ENCODE measurements at places on chromosomes 4 and X.

GRCh38 chr4:6179362-6179761 is 21.0 kb downstream of the JAKMIP1 start:
- no peak for DNase-seq

GRCh38 chrX:139898334-139898733 is 34.5 kb downstream of the ATP11C start:
- DNase-seq = no peak

- no peak for DNase-seq
Measured at GRCh38 chr4:156725257-156725656, 246.3 kb downstream of the PDGFC start.

DNA sequence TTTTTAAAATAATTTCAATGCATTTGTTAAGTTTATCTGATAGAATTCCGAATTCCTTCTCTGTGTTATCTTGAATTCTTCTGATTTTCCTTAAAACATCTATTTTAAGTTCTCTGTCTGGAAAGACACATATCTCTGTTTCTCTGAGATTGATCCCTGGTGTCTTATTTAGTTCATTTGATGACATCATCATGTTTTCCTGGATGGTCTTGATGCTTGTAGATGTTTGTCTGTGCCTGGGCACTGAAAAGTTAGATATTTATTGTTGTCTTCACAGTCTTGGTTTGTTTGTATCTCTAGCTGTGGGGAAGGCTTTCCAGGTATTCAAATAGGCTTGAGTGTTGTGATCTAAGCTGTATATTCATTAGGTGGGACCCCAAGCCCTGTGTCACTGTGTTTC is 1028.8 kb downstream of the GLUD2 start:
- DNase-seq = no peak

GRCh38 chr4:102823897-102824296 is 3.5 kb downstream of the UBE2D3 start:
- no peak for DNase-seq

- no peak for DNase-seq
Measured at GRCh38 chrX:11530621-11531020, 135.1 kb downstream of the ARHGAP6 start.

GRCh38 chr4:20386906-20387305 is 135.2 kb downstream of the SLIT2 start:
- DNase-seq = no peak

DNA sequence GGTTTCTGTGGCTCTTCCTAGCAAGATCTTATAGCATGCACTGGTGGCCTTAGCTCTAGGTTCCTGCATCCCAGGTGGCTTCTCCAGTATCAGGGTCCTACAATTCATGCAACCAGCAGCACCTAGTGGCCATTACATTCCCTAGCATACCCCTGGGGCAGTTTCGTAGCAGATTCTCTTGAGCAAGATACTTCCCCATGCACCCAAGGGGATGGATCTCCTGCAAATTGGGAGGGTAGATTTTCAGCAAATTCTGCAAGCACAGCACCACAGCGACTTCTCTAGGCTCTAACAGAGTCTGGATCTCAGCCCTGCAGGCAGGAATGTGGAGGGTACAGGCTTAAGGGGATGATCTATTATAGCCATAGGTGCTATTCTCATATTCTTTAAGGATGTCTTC is 13.1 kb upstream of the SLC9B1 start:
- DNase-seq = no peak

DNA sequence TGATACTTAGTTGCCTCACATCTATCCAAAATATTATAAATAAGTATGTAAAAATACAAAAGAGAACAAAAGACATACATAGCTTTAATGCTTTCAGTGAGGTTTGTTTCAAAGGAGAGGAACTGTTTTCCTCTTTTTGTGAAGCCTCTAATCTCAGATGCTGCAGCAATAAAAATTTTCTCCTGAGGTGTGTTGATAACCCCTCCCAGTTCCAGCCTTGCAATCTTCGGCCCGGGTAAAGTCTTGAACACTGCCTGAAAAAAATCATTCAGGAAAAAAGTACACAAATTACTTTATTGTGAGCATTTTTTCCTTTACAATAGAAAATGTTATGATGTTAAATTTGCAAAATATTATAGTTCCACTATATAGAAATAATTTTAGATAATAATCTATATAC is 8.8 kb downstream of the BBS7 start:
- no peak for DNase-seq

GRCh38 chr4:145760176-145760575 is 80.2 kb downstream of the C4orf51 start:
- DNase-seq = no peak

DNA sequence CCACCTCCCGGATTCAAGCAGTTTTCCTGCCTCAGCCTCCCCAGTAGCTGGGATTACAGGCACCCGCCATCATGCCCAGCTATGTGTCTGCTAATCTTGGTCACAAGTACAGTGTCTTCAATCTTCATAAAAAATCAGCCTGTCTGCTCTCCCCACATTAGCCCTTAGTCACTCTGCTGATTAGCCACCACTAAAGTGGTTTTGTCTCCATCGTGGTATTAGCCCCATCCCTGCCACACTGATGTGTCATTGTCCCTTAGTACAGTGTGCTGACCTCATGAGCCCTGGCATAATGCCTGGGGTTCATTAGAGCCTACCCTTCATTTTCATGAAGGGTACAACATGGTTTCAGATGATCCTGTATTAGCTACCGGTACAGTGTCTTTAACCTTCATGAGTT is 49.9 kb downstream of the ZNF157 start:
- no peak for DNase-seq

- DNase-seq = no peak
Measured at GRCh38 chr4:86641516-86642090, 47.5 kb downstream of the PTPN13 start.

DNA sequence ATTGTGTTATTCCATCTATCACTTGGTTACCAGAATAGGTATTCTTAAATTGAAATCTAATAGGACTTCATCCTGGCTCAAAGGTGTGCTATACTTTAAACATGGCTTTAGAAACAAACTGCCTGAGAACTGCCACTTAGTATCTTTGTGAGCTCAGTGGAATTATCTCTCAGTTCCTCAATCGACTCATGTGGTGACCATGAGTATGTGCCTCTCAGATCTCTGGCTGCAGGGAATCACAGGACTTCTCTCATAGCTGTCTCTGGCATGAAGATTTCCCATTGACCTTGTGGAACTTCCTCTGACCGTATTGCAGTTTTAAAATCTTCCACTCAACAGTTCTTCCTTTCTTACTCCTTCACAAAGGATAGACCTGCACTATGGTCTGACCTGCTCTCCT is 681.9 kb upstream of the BOD1L1 start:
- no peak for DNase-seq

- DNase-seq = no peak
Measured at GRCh38 chr4:88010966-88011365, 3.5 kb downstream of the PKD2 start.

DNA sequence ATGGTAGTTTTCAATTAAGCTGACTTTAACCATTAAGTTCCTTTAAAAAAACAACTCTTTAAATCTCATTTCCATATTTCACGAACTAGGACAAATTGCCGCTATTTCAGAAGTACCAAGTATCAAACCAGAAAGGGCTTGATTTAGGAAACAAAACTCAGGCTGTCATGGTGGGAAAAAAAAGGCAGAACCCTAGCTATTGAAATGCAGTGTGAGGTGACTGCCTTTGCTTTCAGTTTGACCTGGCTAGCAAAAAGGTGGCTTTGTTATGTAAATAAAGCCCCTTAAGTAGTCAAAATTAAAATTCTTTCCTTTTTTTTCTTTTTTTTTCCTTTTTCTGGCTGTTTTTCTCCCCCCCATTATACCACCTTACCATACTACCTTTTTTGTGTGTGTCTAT is 40.6 kb upstream of the CYP2U1 start:
- DNase-seq = no peak

- no peak for DNase-seq
Measured at GRCh38 chr4:24570574-24571236, 13.6 kb downstream of the DHX15 start.

- DNase-seq = no peak
Measured at GRCh38 chr4:52358883-52359321, 300.2 kb downstream of the USP46 start.

- DNase-seq = no peak
Measured at GRCh38 chr4:22500831-22501714, 14.8 kb downstream of the ADGRA3 start.

DNA sequence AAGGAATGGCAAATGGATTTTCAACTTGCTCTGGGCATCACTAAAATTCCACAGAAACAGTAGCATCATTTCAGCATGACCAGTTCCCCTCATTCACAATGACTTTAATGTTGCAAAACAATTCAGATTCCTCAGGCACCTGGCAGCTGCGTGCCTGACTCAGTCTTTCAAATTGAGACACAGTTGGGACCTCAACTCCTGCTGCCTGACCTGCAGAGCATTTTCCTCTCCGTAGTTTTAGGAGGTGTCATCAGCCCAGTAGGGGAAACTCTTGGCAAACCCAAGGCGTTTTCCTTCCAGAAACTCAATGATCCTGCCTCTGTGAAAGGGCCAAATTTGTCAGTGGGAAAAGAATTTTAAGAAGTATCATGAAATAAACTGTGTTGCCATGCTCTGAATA is 388.9 kb downstream of the SPRY1 start:
- DNase-seq = no peak

GRCh38 chr4:6112606-6113290 is 87.6 kb downstream of the JAKMIP1 start:
- DNase-seq = no peak

GRCh38 chrX:14015941-14016340 is 13.8 kb downstream of the GEMIN8 start:
- DNase-seq = no peak

DNA sequence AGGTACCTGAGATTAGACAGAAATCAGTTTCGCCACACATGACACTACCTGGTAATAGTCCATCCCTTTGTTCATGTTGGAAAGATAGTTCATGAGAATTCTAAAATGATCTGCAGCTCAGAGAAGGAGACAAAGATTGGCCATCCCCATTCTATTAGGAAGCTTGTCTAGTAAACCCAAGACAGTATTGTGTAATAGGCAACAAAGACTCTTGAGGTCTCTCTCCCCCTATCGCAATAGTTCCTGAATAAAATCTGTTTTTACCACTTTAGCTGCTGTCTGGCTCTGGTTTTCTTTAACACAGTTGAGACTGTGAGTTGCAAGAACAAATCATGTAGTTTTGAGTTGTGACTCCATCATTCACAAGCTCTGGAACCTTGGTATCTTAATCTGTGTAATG is 14.8 kb upstream of the BBS7 start:
- no peak for DNase-seq

GRCh38 chr4:60822986-60823385 is 377.1 kb upstream of the ADGRL3 start:
- no peak for DNase-seq

DNA sequence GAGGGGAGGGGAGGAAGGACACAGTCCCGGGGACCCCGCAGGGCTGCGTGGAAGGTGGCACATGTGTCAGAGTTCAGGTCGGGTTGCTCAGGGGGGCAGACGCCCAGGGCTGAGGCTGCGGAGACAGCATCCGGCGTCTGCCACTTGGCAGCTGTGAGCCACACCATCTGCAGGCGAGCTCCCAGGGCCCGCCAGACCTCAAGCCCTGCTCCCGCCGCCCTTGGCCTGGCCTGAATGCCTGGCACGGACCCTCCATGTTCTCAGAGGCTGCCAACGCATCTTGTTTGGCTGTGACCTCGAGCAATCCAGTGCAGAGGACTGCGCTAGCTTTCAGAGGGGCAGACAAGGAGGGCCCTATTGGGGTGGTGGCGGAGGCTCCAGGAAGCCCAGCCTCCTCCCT is 5.1 kb downstream of the BGN start:
- DNase-seq = no peak

DNA sequence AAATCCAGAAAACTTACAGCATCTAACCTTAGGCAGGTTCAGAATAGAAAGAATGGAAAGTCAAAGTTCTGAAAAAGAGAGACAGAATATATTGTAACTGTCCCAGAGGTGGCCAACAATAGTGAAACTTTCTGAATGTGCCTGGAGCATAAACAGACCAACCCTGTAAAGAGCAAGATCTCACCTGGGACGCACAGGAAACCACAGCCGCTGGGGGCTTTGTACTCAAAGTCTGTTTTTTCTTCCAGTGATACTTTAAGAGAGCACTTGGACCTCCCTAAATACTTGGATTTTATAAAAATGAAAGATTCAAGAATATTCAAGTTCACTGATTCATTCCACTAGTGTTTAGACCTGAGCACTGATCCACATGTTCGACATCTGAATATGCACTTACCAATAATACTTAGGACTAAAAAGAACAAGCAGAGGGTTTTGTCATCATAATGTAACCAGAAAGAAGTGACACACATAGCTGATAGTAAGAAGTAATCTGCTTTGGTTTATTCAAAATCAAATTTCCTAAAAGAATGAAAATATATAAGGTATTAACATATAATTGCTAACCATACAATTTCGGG is 35.3 kb downstream of the ARAP2 start:
- no peak for DNase-seq

- no peak for DNase-seq
Measured at GRCh38 chr4:157014621-157015591, 43.3 kb upstream of the PDGFC start.

GRCh38 chr4:61786211-61786610 is 586.1 kb downstream of the ADGRL3 start:
- no peak for DNase-seq

- DNase-seq = no peak
Measured at GRCh38 chrX:119479845-119480244, 11.6 kb downstream of the SLC25A5 start.
